ENCODE measurements at places on chromosomes 4 and X.

GRCh38 chr4:4491396-4491893 is 50.4 kb downstream of the STX18 start:
- no peak for DNase-seq

DNA sequence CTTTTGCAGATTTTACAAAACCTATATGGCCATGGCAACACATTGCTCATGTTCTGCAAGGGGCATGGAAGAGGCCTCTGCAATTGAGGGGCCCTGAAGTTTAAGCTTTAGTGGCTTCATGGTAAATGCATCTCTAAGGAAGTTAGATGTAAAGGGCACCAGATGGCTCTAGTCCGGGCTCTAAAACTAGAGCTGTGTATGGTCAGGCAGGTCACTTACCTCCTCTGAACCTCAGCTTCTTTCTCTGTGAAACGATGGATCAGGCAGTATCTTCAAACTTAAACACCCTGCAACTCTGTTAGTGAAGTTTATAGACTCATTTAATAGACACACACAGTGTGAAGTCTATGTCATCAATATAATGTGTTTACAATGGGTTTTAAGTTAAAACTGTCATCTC is 10.0 kb downstream of the MAGEB17 start:
- DNase-seq: no peak

- DNase-seq: no peak
These were observed 81.7 kb downstream of the CBR4 start for GRCh38 chr4:168928346-168928745.

DNA sequence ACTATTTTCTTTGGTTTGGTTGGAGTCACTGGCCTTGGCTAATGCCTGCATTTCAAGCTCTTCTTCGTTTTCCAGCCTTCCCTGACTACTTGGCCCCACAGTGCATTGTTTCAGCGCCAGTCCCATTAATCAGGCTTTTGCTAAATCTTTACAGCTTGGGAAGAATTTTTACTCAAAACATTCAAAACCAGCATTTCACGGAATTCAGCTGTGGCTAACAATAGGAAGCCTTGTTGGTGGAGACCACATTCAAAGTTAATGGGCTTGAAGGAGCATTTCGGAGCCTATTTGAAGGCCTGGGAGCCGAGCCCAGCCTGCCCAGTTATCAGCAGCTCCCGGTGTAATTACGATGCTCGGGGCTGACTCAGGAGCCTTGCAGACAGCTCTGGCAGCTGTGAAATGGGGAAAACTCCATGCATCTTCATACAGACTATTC is 30.8 kb upstream of the VCX2 start:
- no peak for DNase-seq
